ENCODE measurements at places on chromosomes 7 and 10.

- DNase-seq, result no peak
Measured at GRCh38 chr10:104345941-104346340, 7.7 kb upstream of the ITPRIP start.

DNA sequence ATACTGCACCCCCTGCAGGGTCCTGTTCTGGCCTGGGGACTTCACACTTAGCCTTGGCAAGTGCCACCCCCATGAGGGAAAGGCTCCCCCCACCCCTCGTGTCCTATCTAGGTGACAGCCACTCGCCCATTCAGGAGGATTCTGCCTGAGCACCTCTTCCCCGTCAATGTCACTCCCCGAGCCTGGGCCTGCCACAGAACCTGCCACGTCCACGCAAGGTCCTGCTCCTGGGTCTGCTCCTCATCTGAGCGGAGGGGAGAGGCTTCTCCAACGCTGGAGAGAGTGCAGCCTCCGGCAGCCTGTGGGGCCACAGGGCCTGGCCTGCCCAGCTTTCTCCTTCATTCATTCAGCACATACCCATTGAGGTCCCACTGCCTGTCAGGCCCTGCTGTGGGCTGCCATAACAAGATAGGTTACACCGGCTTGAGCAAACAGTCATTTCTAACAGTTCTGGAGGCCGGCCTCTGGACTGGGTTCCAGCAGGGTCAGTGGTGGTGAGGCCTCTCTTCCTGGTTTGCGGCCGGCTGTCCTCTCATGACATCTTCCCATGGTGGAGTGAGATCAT is 92.0 kb upstream of the RET start:
- DNase-seq, result no peak

DNA sequence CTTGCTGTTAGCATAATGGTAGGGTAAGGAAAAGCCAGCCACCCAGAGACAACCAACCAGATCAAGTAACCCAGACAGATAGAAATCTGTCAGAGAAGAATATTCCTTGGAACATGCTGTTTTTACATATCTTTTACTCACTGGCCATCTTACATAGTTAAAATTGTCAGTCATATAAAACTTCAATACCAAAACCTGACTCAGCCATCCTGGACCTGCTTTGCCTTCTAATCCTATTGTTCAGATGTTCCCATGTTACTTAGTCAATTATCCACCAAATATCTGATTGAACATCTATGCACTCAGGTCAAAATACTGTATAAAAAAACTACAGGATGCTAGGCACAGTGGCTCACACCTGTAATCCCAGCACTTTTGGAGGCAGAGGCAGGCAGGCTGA is 466.5 kb upstream of the NRP1 start:
- DNase-seq, result no peak

DNA sequence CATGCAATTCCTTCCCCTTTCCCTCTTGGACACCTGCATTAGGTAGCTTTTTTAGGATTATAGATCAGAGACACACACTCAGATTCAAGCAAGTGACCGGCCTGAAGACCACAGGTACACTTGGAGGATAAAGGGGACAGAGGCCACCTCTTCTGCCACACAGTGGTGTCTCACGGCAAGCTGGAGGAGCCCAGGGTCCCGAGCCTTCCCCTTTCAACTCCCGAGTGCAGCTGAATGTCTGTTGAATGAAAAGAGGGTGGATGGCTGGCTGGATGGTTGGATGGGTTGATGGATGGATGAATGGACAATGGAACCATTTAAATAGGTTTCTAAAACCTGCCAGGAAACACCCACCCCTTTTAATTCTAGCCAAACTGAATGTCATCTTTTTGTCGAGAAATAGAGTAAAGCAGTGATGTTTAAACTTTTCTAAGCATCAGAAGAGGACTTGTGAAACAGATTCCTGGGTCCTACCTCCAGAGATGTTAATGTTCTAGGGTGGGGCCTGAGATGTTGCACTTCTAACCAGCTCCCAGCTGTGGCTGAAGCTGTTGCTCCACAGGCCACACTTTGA is 49.2 kb upstream of the ZMIZ1 start:
- DNase-seq, result no peak

- no peak for DNase-seq
Measured at GRCh38 chr10:14687340-14687739, 87.4 kb downstream of the FAM107B start.
